ENCODE measurements at places on chromosomes 13 and 19. TPM values are rescaled to one million over a fixed set of nuclear protein-coding genes. Genes with fewer than 3 reads are reported as not detected.

DNA sequence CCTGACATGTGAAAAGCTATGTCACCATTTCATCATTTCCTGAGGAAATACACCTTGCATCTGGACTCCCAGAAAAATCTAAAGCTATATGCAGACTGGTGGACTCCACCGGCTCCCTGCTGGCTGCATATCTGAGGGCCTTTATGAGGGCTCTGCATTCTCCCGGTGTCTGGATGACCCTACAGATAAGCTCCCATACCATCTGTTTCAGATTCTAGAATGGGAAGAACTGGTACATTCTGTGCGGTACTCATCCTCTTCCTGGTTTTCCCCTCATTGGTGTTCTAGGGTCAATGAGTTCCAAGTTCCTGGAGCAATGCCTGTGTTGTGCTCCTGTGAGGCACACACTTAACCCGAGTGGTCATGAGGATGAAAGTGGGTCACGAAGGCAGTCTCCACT is 60.4 kb downstream of the COL4A1 start:
- no peak overlapping the region for H3K4me3 ChIP-seq
- DNase-seq, result no peak
- H3K27me3 ChIP-seq, result no peaks in the 10 kb centered on the region
- no peaks in the 10 kb centered on the region for H3K36me3 ChIP-seq

DNA sequence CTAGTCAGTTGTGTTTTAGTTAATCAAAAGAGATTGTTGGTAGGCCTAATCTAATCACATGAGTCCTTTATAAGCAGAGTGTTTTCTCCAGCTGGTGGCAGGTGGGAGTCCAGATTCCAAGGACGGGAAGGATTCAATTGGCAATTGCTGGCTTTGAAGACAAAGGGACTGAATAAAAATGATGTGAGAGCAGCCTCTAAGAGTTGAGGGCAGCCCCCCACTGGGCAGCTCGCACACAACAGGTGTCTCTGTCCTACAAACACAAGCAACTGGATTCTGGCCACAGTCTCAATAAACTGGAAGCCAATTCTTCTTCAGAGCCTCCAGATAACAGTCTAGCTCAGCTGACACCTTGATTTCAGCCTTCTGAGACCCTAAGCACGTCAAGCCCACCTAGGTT is 915.2 kb downstream of the PCDH9 start:
- H3K4me1 ChIP-seq, result no peaks in the 10 kb centered on the region
- no peak overlapping the region for H3K4me3 ChIP-seq
- no peak for DNase-seq
- no peak overlapping the region for H3K27ac ChIP-seq

DNA sequence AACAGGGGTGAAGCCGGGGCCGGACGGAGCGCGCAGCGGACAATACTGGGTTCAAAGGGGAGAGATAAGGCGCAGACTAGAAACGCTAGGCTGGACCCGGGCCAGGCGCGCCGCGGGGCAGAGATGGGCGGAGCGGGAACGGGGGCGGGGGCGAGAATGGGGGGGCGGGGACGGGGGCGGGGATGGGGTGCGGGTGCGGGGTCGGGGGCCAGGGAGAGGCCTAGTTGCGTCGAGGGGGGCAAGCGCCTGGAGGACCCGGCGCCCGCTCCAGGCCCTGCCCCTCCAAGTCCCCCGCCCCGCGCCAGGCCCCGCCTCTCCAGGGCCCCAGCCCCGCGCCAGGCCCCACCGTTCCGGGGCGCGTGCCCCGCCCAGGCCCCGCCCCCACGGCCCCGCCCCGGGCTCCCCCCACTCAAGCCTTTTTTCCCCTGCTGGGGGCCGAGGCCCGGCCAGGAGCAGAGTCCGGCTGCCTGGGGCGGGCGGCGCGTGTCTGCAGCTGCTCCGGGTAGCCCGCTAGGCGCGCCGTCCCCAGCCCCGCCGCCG is at the start of gene CERS4:
Gene CERS4, plus strand, starts transcription at position 449 of the 540 bp plus-strand sequence. CDS start 41,707 bp downstream, outside the sequence.
- peak within 1 kb of the TSS; percentile 67 for H3K4me3 ChIP-seq
- peak; percentile 90 for DNase-seq
- H3K27me3 ChIP-seq, result no peaks in the 10 kb centered on the region
- no peaks in the 10 kb centered on the region for H3K36me3 ChIP-seq
- peaks cover 5% of the 10 kb centered on the region for H3K4me1 ChIP-seq

Gene ZNF85
- 11.7 TPM for total RNA-seq

DNA sequence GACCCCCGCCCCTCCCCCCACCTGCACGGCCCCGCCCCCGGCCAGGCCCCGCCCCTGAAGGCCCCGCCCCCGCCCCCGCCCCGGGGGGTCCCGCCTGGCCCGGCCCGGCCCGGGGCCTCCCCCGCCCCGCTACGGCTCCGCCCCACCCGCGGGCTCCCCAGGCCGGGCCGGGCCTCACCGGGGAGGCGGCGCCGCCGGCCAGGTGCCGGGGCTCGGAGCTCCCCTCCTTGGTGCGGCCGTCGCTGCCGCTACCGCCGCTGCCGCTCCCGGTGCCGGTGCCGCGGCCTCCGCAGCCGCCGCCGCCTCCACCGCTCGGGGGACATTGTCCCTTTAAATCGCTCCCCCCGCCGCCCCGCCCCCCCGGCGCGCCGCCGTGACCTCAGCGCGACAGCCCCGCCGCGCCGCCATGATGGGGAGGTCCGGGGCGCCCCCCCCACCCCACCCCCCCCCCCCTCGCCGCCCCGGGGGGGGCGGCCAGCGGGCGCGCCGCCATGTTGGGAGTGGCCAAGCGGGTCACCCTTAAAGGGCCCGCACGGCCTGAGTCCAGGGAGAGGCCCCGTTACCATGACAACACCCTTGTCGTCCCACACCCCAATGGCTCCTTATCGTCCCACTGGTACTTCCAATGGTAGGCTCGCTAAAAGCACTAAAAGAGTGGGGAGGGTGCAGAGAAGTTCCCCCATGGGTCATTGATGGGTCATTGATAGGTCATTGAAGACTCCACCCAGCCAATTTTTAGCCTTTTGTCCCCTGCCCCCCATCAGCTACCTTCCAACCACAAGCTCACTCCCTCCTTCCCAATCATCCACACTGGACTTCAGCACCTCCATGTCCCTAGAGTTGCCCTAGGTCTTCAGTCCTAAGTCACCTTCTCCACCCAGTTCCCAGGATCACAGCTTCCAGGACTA is at the start of gene WIZ:
Gene WIZ, minus strand, starts transcription at position 337 of the 908 bp plus-strand sequence. CDS start 1,649 bp downstream, outside the sequence.
- no peak within 1 kb of the TSS for H3K27ac ChIP-seq
- peaks cover 12% of the 10 kb centered on the region for H3K27me3 ChIP-seq
- H3K4me3 ChIP-seq, result peak within 1 kb of the TSS; percentile 87
- H3K36me3 ChIP-seq, result no peaks in the 10 kb centered on the region

- H3K4me3 ChIP-seq, result no peak overlapping the region
- peaks cover 28% of the 10 kb centered on the region for H3K27me3 ChIP-seq
- H3K36me3 ChIP-seq, result no peaks in the 10 kb centered on the region
Measured at GRCh38 chr13:111517641-111518010, 197.2 kb downstream of the TEX29 start.

GRCh38 chr19:6610934-6611852 is 20.2 kb upstream of the CD70 start:
- H3K4me3 ChIP-seq, result no peak overlapping the region
- DNase-seq, result peak; percentile 82
- no peaks in the 10 kb centered on the region for H3K36me3 ChIP-seq
- H3K27ac ChIP-seq, result no peak overlapping the region
- H3K27me3 ChIP-seq, result no peaks in the 10 kb centered on the region

DNA sequence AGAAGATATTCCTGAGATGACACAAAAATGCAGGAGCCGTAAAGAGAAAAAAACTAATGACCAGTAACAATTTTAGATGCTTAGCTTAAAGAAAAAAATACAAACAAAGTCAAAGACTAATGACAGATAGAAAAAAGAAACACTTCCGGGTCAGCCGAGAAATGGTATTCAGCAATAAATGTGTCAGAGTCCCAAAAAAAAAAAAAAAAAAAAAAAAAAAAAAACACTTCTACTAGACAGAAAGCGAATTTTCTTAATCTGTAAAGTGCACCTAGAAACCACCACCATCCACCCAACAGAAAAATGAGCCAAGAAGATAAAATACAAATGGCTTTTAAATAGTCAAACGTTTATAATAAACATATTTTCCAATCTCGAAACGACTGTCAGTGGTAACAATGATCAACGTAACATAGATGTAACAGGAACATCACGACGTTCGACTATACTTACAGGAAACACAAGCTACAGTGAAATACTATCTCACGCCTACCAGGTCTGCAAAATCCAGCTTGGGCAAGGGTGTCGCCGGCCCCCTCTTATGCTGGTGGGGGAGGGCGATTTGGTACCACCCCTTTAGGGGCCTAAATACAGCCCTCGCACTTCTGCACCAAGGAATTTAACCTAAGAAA is 10.6 kb downstream of the ABHD17A start:
- H3K4me1 ChIP-seq, result peaks cover 16% of the 10 kb centered on the region
- no peaks in the 10 kb centered on the region for H3K27me3 ChIP-seq
- peak overlapping the region; percentile 94 for H3K4me3 ChIP-seq
- no peak for DNase-seq
- H3K36me3 ChIP-seq, result no peaks in the 10 kb centered on the region

- no peak for DNase-seq
- H3K36me3 ChIP-seq, result no peaks in the 10 kb centered on the region
- H3K27ac ChIP-seq, result no peak overlapping the region
- no peak overlapping the region for H3K4me3 ChIP-seq
- no peaks in the 10 kb centered on the region for H3K4me1 ChIP-seq
- H3K27me3 ChIP-seq, result no peaks in the 10 kb centered on the region
Measured at GRCh38 chr13:34085204-34085603, 267.3 kb downstream of the RFC3 start.

GRCh38 chr13:29556742-29557141 is 38.7 kb downstream of the SLC7A1 start:
- no peak for DNase-seq
- no peaks in the 10 kb centered on the region for H3K27me3 ChIP-seq

Gene LILRA2
- not detected for total RNA-seq

Gene ZFP36
- total RNA-seq, result 14.6 TPM

Gene MAB21L1
- total RNA-seq, result 0.03 TPM

Gene FGF9
- total RNA-seq, result 8.9 TPM

GRCh38 chr13:51412431-51412830 is 40.4 kb downstream of the INTS6 start:
- H3K27ac ChIP-seq, result no peak overlapping the region
- no peaks in the 10 kb centered on the region for H3K36me3 ChIP-seq
- H3K27me3 ChIP-seq, result no peaks in the 10 kb centered on the region
- H3K4me1 ChIP-seq, result peaks cover 10% of the 10 kb centered on the region
- no peak for DNase-seq
- H3K4me3 ChIP-seq, result no peak overlapping the region

Gene HSPB6
- total RNA-seq, result 2.5 TPM

DNA sequence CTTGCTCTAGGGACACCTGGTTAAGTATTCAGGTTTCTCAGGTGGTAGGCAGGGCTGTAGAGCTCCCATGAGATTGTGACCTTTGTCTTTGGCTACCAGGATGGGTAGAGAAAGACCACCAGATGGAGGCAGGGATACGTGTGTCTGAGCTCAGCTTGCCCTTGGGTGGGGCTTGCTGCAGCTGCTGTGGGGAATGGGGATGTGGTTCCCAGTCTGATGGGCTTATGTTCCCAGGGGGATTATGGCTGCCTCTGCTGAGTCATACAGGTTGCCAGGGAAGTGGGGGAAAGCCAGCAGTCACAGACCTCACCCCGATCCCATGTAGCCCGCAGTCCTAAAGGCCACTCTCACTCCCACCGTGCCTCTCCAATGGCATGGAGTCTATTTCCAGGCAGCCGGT is 659.9 kb upstream of the KLF12 start:
- H3K36me3 ChIP-seq, result no peaks in the 10 kb centered on the region
- no peak overlapping the region for H3K4me3 ChIP-seq
- no peaks in the 10 kb centered on the region for H3K27me3 ChIP-seq
- no peaks in the 10 kb centered on the region for H3K4me1 ChIP-seq
- H3K27ac ChIP-seq, result no peak overlapping the region
- no peak for DNase-seq

Gene PSG1
- not detected for total RNA-seq

- no peak overlapping the region for H3K4me3 ChIP-seq
- no peaks in the 10 kb centered on the region for H3K4me1 ChIP-seq
- H3K36me3 ChIP-seq, result no peaks in the 10 kb centered on the region
- no peak for DNase-seq
- H3K27me3 ChIP-seq, result no peaks in the 10 kb centered on the region
- no peak overlapping the region for H3K27ac ChIP-seq
Measured at GRCh38 chr19:2569596-2570465, 93.9 kb downstream of the GADD45B start.

DNA sequence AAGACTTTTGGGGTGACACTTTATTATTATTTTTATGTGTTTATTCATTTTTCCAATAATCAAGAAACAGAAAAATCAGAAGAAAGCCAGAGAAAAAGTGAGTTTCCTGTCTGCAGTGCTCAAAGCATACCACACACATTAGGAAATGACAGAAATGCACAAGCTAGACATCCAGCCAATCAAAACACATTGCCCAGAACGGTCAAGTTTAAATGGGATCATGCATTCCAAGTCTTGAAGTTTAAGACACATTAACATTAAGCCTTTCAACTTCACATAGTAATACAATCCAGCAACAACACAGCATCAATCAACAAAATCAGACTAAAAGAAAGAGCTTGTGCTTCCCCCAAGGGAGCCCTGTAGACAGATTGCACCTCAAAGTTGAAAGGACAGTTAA is 28.7 kb upstream of the MEDAG start:
- DNase-seq, result no peak
- no peaks in the 10 kb centered on the region for H3K4me1 ChIP-seq
- H3K4me3 ChIP-seq, result no peak overlapping the region
- no peaks in the 10 kb centered on the region for H3K27me3 ChIP-seq
- no peaks in the 10 kb centered on the region for H3K36me3 ChIP-seq

Gene ZNF540
- total RNA-seq, result 2.1 TPM

Gene RASGRP4
- total RNA-seq, result not detected

Gene ZNF224
- total RNA-seq, result 29.3 TPM

- no peaks in the 10 kb centered on the region for H3K4me1 ChIP-seq
- H3K27me3 ChIP-seq, result no peaks in the 10 kb centered on the region
- no peak overlapping the region for H3K4me3 ChIP-seq
- DNase-seq, result peak; percentile 5
Measured at GRCh38 chr13:101211261-101211660, 205.0 kb downstream of the NALCN start.

DNA sequence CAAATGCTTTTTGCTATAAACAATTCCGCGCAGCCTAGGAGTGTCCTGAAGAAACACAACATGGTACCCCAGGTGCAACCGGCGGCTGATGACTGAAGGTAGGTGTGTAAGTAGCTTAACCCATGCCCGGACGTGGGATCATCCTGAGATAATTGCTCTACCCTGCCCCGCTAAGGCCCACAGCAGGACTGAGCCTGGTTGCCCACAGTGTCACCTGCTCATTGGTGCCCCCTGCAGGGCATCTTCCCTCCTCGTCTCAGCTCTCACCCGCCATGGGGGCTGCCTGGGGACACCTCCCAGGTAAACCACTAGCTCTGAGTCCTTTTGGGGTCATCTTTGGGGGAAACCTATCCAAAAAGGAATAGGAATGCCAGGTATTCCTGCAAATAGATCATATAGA is 22.3 kb downstream of the TMEM161A start:
- DNase-seq, result peak; percentile 24
- H3K4me3 ChIP-seq, result no peak overlapping the region
- H3K36me3 ChIP-seq, result no peaks in the 10 kb centered on the region
- H3K27me3 ChIP-seq, result no peaks in the 10 kb centered on the region

- no peaks in the 10 kb centered on the region for H3K36me3 ChIP-seq
- H3K4me1 ChIP-seq, result no peaks in the 10 kb centered on the region
- no peak overlapping the region for H3K27ac ChIP-seq
- no peak overlapping the region for H3K4me3 ChIP-seq
- peaks cover 6% of the 10 kb centered on the region for H3K27me3 ChIP-seq
Measured at GRCh38 chr19:35587321-35587720, 1.3 kb downstream of the PMIS2 start.

Gene FUT6
- total RNA-seq, result 0.42 TPM

- H3K36me3 ChIP-seq, result no peaks in the 10 kb centered on the region
- DNase-seq, result no peak
- no peak overlapping the region for H3K4me3 ChIP-seq
- H3K27me3 ChIP-seq, result no peaks in the 10 kb centered on the region
- H3K4me1 ChIP-seq, result no peaks in the 10 kb centered on the region
Measured at GRCh38 chr19:31450696-31451095, 101.5 kb upstream of the TSHZ3 start.

Gene CGB1
- total RNA-seq, result not detected

Gene TMEM150B
- not detected for total RNA-seq
